ENCODE measurements at places on chromosomes 16 and 17.
A peak's percentile ranks its signal among the peaks of the same experiment; 100 is the strongest.

GRCh38 chr16:13289515-13289914, 388.1 kb downstream of the SHISA9 start:
- DNase-seq = no peak

DNA sequence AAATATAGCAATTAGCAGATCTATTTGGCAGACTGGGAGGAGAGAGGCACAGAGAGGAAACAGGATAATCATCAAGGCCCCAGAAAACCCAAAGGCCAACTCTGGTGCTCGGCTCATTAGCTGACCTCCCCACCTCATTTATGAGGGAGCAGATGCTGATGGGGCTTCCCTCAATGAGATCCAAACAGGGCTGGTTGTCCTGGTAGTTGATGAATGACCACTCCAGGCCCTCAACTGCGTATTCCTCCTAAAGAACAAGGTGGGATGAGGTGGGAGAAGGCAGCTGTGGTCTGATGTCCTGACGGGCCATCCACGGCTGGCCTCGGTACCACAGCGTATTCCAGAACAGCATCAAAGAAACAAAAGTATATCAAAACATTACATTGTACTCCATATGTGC, 20.8 kb downstream of the ZNHIT3 start:
- no peak for DNase-seq

DNA sequence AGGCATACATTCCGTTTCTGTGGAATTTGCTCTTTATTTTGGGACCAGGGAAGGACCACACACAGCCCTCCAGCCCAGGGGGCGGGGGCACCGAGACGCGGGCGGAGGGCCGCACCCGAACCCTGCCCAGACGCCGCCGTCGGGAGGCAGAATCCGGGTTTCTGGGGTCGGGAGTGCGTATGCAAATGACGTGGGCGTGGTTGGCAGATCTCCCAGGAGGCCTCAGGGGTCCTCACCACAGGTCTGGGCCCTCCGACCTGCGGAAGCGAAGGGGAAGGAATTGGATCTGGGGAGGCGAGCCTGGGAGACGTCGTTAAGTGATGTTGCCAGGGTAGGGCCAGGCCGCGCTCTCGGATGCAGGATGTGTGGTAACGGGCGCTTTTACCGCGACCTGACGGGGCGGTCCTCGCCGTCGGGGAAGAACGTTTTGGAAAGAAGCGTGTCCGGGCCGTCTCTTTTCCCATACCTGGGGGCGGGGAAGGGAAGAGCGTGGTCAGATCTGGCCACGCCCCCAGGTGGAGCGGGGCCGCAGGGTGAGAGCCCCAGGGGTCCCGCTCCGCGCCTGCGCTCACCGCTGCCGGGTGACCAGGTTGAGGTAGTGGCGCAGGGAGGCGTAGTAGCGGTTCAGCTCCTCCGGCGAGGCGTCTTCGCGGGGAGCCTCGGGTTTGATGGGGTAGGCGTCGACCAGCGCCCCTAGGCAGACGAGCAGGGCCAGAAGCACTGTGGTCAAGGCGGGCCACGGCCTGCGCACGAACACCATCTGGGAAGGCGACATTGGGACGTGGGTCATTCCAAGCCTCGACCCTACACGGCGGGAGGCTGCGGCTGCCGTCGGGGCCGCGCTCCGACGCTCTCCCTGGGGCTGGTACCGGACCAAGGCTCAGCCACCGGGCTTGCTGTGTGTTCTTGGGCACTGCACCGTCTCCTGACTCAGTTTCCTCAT, 745 bp downstream of the PYY start:
- DNase-seq = no peak

DNA sequence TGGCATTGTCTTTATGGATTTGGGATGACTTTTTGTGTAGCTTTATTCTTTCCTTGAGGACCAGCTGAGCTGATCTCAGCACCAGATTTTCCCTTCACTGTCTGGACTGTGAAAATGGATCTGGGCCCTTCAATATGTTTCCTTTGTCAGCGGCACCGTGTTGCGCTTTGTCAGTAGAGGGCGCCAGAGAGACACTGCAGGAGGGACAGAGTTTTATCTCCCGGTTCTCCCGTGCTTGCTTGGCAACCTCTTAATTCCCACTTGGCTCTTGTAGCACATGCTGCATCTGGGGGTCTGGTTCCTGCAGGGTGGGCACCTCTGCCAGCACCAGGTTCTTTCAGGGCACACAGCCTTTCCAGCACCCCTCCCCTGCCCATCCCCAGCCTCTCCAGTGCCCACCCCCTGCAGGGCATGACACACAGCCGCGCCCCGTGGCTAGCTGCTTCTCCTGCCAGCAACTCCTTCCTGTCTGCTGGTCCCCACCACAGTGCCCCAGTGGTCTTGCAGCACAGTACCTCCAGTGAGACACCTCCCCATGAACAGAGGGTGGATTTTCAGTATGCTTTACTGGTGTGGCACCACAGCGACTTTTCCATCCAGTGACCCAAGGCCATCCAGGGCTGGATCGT, 19.6 kb downstream of the OR1D5 start:
- DNase-seq = no peak

DNA sequence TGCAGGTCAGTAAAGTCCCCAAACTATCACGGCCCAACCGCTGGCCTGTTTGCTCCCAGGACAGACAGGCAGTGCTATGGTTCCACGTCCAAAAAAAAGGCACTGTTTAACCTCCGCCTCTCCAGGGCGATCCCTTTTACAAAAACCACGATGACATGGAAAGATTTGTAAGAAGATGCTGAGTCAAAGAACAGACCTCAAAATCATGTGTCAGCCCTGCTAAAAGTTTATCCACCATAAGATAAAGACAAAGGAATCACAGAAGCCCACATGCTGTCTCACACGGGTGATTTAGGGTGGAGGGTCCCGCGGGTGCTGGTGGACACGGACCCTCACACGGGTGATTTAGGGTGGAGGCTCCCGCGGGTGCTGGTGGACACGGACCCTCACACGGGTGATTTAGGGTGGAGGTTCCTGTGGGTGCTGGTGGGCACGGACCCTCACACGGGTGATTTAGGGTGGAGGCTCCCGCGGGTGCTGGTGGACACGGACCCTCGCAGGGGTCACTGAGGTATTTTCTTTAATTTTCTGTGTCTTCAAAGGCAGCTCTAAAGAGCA, 117.2 kb upstream of the METRNL start:
- DNase-seq = no peak

GRCh38 chr16:52545898-52546266, 1.1 kb downstream of the TOX3 start:
- DNase-seq = no peak

DNA sequence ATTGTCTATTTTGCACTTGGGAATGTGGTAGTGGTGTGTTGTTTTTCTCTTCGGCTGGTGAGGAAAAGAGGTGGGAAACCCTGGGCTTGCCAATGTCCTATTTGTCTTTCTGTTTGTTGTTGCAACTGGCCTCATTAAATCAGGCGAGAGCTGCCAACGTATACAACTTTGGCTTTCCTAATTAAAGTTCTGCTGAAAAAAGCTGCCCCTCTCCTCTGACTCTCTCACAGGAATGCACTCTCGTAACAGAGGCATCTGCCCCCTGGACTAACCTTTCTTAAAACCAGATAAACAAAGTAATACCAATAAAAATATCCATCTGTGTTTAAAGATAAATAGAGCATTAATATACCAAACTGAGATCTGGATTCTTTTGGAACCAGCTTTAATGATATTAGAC, 7.8 kb downstream of the CDRT15 start:
- no peak for DNase-seq

- no peak for DNase-seq
These were observed 2.3 kb upstream of the SOX9 start for GRCh38 chr17:72118335-72119076.

GRCh38 chr17:73166731-73167581, 2.1 kb downstream of the SSTR2 start:
- no peak for DNase-seq

DNA sequence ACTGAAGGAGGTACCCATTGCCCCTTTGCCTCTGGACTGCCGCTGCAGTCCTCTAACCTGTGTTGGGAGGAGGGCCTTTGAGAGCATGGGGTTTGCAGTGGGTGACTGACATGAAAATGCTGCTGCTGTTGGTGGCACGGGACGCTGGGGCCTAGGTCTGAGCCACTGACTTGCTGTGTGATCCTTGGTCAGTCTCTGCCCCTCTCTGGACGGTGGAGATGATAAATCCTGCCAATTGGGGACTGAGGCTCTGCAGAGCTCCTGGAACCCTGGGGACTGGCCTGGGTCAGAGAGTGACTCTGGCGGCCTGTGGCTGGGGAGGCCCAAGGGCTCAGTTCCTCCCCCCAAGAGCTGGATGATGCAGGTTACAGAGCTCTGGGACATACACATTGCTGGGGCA, 6.1 kb upstream of the PYDC1 start:
- DNase-seq = no peak

DNA sequence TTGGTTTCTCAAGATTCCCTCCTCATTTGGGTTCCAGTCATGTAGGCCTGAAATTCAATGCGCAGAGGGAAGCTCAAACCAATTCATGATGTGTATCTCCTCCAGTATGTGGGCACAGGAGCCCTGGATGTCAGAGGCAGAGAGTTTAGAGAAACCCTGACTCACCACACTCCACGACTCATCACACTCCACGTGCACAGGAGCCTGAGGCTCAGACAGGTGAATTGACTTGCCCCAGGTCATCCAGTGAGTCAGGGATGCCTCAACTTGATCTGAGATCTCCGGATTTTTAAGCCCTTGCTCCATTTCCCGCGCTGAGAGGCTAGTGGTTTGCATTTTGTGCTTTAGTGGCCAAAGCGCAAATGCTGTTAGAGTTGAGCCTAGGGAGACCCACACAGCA, 183.9 kb downstream of the HAPSTR1 start:
- no peak for DNase-seq

DNA sequence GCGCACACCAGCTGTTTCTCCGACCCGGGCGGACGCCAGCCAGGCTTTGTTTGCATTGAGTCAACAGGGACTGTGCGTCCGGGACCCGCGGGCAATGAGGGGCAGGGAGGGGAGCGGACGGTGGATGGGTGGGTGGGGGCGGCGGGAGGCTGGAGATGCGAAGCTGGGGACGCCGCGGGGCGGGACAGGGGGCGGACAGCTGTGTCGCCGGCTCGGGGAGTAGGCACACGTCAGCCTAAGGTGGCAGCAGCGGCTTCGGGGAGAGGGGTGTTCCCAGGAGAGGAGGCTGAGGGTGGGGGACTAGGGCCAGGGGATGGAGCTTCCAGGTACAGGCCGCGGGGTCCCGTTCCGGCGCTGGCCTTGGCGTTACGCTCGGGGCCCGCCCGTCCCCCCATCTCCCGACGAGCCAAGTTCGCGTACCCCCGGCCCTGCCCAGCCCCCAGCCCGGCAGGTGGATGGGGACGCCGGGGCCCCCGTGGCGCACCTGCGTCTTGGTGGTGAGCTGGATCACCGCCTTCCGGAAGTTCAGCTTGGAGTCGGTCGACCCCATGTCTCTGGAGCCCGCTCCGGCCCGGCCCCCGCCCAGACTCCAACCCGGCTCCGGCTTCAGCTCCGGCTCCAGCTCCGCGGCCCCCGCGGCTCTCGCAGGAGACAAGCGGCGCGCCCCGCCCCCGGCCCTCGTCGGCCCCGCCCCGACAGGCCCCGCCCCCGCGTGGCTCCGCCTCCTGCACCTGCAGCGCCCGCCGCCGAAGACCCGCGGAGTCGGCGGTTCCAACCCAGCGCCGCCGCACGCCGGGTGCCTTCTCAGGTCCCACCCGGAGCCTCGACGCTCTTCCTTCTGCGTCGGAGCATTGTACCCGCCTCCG, at the start of gene HID1:
TSS of gene HID1 (minus strand) at position 653 of the 866 bp plus-strand sequence. CDS start at position 550, 103 bp downstream.
- peak; percentile 78 for DNase-seq

GRCh38 chr17:57809879-57810278, 40.0 kb downstream of the MRPS23 start:
- no peak for DNase-seq

DNA sequence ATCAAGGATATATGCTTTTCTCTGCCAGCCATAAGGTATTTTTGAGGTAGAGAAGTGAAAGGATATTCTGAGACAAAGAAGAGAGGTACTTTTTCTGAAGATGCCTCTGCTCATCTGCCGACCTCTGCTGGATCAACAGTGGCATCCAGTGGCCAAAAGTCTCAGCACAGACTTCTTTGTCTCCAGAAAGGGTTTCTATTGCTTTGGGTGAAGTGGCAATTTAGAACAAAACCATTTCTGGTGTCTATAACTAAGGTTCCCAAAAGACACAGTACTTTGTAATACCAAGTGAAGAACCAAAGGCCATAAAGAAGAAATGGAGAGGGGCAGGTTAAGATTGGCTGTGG, 155.2 kb upstream of the C17orf78 start:
- DNase-seq = no peak

GRCh38 chr17:45428050-45428617, 4.5 kb downstream of the ARHGAP27 start:
- DNase-seq = peak; percentile 49

DNA sequence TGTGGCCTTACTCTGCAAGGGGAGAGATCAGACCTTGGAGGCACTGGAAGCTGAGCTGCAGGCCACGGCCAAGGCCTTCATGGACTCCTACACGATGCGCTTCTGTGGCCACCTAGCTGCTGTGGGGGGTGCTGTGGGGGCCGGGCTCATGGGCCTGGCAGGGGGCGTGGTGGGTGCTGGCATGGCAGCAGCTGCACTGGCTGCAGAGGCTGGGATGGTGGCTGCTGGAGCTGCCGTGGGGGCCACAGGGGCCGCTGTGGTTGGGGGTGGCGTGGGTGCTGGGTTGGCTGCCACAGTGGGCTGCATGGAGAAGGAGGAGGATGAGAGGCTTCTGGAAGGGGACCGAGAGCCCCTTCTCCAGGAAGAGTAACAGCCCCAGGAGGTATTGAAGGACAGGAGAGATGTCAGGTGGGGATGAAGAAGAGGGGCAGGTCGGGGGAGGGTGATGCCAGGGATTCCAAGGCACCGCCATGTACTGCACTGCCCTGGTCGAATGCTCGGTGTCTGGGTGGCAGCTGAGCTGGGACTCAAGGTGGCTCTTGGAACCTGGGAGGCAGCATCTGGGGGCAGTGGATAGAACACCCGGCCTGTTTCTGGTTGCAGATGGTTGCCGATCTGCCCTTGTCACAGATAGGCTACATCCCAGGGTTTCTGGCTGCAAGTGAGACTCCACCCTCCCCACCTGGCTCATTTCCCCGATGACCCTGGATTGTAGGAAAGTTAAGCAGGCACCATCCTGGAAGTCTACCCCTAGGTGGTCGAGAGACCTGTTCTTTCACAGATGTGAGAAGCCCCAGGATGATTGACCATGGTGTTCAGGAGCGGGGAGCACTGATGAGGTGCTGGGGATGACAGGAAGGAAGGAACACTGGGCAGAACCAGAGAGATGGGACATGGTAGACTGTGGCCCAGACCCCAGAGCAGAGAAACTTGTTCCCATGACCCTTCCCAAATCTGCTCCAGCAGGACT, 5.1 kb downstream of the RNF112 start:
- DNase-seq = no peak
